ENCODE measurements at places on chromosomes 6 and 20.

GRCh38 chr6:151761851-151762250 lies 45.6 kb upstream of the ESR1 start:
- no peak for DNase-seq

DNA sequence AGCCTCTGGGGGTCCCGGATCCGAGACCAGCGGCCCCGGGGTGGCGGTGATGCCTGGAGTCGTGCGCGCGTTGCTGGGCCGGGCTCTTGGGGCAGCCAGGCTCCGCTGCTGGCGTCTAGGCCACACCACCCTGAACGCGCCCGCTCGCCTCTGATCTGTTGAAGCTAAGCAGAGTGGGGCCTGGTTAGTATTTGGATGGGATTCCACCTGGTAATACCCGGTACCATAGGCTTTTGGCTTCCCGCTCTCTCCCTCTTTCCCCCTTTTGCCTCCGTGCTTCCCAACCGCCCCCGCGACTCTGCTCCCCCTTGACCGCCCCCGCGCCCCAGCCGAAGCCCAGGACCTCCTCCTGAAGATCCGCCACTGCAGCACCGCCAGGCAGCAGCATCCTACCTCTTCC lies 1383.5 kb upstream of the DEFB115 start:
- DNase-seq: no peak

DNA sequence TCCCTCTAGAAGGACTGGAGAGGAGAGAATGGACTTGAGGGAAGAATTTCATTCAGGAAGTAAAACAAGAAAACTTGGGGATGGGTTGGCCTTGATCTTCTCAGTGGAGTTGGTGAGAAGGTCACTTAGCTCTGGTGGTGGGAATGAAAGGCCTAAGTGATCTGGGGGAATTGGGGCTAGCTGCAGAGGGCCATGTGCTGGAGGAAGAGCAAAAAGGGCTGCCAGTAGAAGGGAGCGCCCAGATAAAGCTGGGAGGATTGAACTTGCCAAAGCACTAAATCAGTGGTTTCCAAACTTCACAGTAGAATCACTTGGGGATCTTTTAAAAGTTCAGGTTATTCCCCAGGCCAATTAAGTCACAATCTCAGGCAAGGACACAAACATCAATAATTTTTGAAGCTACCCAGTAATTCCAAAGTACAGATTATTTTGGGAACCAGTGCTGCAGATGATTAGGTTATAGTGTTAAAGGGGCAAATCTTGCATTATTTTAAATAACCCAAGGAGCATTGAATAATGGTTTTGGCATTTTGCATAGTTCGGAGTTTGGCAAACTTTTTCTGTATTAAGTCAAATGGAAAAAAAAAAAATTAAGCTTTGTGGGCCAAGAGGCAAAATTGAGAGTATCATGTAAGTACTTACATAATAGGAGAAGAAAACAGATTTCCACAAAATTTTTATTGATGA lies 36.5 kb upstream of the RFPL4B start:
- no peak for DNase-seq

- DNase-seq: no peak
Measured at GRCh38 chr20:50892394-50892793, 38.8 kb downstream of the ADNP start.

DNA sequence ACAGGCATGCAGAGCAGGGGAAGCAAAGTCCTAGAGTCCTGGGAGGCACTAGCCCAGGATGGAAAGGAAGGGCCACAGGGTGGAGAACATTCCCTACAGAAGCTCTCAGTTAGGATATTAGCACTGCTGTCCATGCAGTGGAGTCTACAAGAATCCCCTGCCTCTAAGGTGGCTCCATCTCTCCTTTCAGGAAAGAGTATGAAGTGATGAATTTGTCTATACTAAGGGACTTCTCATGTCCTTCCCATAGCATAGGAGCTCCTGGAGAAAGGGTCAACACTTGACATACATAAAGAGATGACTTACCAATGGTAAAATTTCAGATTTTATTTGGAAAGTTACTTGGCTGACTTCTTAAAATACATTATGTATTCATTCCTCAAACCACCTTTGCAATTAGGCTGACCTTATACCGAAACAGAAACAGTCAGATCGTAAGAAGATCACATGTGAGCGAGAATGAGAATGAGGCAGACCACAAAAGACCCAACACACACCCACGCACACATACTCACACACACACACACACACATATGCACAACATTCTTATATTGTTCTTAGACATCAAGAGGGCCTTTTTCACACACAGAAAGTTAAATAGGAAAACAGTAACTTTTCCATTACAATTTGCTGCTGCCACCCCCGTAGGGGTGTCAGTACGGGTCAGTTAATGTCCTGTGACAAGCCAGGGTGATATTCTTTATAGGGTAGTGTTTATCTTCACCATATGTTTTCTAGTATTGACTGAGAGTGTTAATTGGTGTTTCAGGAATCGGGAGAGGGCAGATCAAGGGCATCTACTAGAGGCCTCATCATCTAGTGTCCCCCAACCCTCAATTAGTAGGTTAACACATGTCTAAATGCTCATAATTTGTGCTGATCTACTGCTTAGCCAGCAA lies 159.4 kb downstream of the FAXC start:
- no peak for DNase-seq

Measured in central memory CD8-positive, alpha-beta T cell (primary cell).